Naive thymus-derived CD8-positive, alpha-beta T cell (primary cell): ENCODE measurements at places on chromosomes 6 and 20.

DNA sequence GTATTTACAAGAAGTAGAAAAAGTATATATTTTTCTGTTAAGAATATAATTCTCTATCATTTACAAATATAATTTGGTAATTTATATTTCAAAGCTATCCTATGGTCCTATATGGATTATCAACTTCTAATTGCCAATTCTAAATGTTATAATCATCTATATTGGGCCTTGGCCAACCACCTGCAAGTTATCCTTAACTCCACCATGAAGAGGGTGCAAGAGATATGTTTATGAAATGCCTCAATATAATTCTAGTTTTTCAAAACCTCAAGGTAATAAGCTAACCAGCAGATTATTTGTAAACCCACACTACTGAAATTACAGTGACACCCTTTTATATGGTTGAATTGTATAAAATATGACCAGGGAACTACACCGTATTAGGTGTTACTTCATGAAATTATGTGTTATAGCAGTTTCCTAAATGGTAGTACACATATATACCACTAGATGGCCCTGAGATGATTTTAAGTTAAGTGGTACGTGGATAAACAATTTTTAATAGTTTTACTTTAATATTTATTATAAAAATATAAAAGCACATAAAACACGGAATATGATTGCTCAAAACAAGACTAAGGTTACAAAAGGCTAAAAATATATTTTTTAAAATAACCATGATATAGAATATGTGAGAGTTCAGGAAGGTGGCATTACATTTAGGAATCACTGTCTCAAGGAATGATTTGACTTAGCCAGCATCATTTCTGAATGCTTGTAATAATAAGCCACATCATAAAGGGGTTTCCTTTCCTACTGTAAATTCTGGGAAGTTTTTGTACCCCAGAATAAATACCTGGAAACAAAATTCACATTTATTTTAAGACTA, 9.8 kb upstream of the PNISR start:
- peak; percentile 29 for DNase-seq

GRCh38 chr6:41976794-41977484, 35.3 kb upstream of the CCND3 start:
- no peak for DNase-seq

DNA sequence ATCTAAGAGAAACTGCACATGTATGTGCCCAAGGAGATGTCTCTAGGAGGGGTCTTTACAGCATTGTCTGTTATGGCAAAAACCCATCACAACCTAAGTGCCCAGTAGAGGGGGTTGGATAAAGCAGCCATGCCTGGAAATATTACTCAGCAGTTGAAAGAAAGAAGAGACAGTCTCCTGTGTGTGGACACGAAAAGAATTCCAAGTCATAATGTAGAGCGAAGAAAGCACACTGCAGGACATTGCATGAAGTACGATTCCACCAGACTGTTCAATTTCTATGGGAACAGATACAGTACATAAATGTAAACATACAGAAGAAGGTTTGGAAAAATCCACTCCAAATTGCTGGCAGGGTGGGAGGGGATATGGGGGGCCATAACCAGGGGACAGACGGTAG, 7.3 kb upstream of the TGM2 start:
- DNase-seq = no peak

DNA sequence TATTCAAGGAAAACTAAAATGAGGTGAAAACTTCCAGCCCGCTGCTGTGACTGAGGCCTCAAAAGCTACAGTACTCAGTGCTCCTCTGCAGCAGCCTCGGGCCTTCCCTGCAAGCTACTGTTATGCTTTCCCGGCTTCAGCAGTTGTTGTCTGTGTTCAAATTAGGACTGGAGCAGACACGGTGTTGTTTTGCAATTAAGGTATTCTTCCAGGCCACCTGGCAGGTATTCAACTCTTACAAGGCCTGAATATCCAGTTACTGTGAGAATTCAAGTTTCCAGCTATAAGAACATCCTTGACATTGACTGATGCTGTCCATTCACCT, 10.7 kb downstream of the TXNDC5 start:
- DNase-seq = no peak

- DNase-seq = no peak
Measured at GRCh38 chr6:158322724-158323560, 10.7 kb downstream of the TULP4 start.

GRCh38 chr6:1129131-1129530, 182.8 kb upstream of the FOXQ1 start:
- no peak for DNase-seq

- DNase-seq = no peak
Measured at GRCh38 chr20:13058666-13059389, 50.1 kb downstream of the SPTLC3 start.

DNA sequence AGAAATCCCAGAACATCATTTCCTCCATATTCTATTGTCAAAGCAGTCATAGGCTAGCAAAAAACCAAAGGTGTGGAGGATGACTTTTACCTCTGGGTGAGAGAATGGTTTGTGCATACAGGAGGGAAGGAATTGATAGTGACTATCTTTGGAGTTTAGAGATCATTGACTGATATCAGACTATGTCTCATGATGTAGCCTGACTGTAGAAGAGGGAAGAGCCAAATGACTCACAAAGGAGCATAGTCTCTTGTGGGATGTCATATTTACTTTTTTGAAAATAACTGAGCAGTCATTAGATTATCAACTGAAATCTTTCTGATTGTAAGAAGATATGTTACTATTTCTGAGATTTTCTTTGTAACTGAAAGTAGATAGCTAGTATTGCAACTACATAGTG, 158.5 kb downstream of the FLRT3 start:
- DNase-seq = no peak
